ENCODE measurements at places on chromosomes 2 and 18.

DNA sequence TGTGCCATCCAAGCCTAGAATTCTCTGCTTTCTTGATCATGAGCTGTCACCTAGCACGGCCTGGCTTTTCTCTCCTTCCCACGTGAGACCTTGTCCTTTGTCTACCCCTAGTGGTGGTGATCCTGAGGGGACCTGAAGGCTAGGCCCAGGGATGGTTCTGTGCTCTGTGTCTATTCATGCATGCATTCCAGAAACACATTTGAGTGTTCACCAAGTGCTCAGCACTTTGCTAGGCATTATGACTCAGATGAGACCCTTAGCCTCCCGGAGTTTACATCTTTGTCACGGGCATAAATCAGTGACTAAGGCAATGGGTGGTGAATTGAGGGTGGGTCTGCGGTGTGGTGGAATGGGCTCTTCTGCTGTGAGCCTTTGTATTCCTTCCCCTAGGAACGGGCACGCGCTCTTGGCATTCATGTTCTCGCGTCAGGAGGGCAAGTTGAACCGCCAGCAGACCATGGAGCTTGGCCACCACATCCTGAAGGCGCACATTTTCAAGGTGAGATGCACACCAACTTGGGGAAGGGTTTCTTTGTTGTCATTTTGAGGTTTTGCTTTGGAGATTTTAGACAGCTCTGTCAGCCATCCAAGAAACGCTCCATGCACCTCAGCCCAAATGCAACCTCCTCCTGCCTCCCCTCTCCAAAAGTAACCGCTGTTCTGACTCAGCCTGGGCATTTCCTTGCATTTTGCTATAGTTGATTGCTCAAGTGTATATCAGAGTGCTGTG is 100.9 kb downstream of the WDSUB1 start:
- peak; percentile 12 for DNase-seq

DNA sequence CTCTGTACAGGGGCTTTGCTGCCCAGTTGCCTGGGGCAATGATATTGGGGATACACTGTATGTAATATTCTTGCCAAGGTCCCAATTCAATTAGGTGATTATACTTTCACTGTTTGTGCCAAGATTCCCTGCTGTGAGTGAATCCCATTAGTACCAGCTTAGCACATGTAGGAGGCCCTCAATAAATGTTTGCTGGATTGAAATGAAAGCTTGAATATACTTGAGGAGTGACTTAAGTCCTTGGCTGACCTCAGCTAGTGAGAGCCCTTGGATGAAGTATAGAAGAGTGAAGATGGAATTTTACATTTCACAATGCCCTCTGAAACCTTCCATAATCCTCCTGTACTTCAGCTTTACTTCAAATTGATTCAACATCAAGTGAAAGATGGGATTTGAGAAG is 102.9 kb downstream of the GATA6 start:
- DNase-seq, result no peak

DNA sequence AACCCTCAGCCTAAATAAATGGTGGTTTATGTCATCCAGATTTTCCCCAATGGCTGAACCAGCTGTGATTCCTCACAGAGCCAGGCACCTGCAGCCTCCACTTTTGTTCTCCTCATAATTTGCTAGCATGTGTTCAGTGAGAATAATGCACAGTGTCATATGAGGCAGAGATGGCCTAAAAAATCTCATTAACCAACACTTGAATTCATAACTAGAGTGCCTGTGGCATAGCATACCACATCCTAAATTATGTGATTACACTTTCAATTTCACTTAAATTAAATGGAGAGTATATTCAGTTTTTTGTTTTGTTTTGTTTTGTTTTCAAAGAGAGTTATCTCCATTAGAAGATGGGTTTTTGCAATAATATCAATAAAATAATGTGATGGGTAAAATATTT is 488.0 kb downstream of the CBLN2 start:
- DNase-seq, result no peak

- no peak for DNase-seq
These were observed 13.5 kb downstream of the SPATA3 start for GRCh38 chr2:231009236-231009919.

GRCh38 chr2:66547887-66548286 is 113.0 kb downstream of the MEIS1 start:
- no peak for DNase-seq

GRCh38 chr2:19677825-19678518 is 223.8 kb downstream of the TTC32 start:
- no peak for DNase-seq

- no peak for DNase-seq
These were observed 541.4 kb upstream of the DDX18 start for GRCh38 chr2:117273009-117273671.

GRCh38 chr2:188898261-188898660 is 75.9 kb upstream of the COL3A1 start:
- no peak for DNase-seq

DNA sequence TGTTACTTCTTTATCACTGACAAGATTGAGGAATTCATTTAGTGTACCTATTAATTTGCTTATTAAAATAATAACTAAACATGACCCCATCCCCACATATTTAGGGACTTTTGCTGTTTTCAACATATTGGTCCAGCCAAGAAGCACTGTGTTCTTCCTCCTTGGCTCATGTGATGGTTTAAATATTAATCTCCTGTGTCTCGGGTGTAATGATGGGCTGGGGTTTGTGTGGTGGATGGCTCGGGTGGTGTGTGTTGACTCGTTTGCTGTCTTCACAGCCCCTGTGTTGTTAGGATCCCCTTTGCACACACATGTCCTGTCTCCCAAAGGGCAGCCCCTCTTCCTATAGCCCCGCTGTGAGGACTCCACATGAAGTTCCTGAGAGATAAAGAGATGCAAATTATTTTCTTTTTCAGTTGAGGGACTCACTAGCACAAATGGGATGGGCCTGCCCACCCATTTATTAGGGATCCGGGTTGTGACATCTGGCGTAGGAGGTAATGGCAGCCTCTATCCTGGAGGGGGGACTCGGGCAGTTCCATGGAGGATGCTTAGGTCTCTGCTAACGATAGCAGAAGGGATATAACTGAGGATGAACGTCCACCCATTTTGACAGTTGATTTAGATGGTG is 53.4 kb downstream of the FHOD3 start:
- no peak for DNase-seq

- no peak for DNase-seq
These were observed 99.9 kb upstream of the SLC38A11 start for GRCh38 chr2:165055082-165055851.

DNA sequence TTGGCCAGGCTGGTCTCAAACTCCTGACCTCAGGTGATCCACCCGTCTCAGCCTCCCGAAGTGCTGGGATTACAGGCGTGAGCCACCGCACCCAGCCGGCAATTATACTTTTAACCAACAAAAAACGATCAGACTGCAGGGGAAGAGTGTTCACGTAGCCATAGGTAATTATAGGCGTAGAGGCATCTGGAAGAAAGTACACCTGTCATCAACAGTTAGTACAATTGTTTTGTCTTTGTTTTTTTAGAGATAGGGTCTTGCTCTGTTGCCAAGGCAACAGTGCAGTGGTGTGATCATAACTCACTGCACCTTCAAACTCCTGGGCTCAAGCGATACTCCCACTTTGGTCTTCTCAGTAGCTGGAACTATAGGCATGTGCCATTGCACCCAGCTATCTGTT is 20.0 kb downstream of the ST3GAL5 start:
- DNase-seq, result no peak

- peak; percentile 43 for DNase-seq
These were observed 42.7 kb downstream of the ACSL3 start for GRCh38 chr2:222903234-222904220.

GRCh38 chr2:72931280-72931910 is 14.1 kb downstream of the EMX1 start:
- DNase-seq, result peak; percentile 64

DNA sequence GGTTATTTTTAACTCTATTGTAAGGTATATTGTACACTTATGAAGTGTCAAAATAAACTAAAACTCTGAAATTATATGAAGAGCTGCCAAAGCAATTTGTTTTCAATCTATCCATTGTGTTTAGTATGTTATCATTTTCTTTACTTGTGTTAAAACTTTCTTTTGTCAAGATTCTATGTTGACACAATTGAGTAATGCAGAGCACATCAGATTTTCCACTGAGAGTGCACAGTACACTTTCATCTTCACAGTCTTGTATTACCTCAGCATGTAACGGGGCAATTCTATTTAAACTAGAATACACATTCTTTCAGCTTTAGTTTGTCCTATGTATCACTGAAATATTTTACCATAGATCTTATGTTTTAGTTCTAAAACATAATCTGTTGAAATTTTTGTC is 304.4 kb upstream of the ZC3H15 start:
- no peak for DNase-seq

- no peak for DNase-seq
These were observed 181.6 kb downstream of the DNAH6 start for GRCh38 chr2:84697895-84698294.

DNA sequence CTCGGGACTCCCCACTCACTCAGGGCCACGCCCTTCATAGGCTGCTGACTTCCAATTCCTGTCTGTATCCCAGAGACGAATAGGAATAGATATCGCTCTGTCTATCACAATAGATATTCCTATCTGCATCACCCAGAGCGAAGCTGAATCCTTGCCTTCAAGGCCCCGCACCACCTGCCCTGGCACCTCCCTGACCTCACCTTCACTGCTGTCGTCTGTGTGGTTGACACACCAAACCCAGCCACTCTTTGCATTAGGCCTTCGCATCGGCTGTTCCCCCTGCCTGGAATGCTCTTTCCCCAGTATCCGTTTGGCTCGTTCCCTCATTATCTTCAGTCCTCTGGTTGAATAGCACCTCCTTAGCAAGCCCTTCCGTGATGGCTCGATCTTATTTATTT is 43.5 kb downstream of the ATOH8 start:
- no peak for DNase-seq

DNA sequence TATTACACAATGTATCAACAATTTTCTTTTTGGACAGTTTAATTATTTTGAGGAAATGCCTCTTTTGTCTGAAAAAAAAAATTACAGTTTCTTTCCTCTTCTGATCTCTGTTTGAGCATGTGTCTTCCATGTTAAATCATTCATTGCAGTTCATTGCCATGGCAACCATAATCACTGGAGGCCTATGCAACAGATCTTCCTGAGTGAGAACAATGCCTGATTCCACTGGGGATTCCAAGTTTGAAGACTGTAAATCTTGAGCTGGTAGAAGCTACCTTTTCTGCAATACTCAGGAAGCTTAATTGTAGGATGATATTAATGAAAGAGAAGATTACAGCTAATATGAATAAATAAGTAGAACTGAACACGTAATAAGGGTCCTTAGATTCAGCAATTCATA is 721.4 kb upstream of the CNTNAP5 start:
- DNase-seq, result no peak

DNA sequence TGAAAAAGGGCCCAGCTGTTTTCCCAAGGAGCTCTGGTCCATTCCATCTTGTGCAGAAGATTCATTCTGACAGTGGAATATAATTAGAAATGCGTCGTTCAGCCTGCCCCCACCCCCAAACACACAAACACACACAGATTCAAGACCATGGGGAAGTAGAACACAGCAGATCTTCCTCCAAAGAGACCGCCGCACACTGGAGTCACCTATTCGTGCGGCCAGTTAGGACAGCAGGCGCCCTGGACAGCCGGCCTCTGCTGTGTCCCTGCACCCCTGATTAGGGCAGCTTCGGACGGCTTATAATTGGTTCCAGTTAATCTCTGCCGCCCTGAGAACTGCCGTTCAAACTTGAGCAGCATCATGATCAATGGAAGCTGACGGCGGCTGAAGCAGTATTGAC is 116.0 kb downstream of the GBX2 start:
- no peak for DNase-seq

GRCh38 chr2:118693287-118693822 is 154.1 kb downstream of the EN1 start:
- no peak for DNase-seq

- no peak for DNase-seq
These were observed 951 bp downstream of the EN1 start for GRCh38 chr2:118846442-118846952.

- no peak for DNase-seq
These were observed 47.4 kb upstream of the RMDN2 start for GRCh38 chr2:37877457-37878315.

GRCh38 chr2:208118918-208119317 is 5.4 kb downstream of the CRYGD start:
- DNase-seq, result no peak

- no peak for DNase-seq
These were observed 24.6 kb upstream of the CREB1 start for GRCh38 chr2:207505171-207505570.

DNA sequence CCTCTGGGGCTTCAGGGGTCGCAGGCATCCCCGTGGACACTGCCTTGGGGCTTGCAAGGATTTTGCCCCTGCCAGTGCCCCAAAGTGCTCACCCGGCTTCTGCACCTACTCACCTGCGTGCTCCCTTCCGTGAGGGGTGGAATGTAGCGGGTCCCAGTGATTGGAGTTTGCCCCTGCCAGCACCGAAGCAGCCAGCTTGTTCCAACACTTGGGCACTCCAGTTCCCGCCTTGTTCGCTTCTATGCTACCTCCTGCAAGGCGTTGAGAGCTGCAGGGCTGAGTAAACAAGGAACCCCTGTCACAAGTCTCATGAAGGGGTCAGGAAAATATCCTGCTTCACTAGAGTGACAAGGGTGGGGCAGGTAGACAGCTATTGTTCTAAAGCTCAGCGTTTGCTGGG is 631.5 kb downstream of the EPHA4 start:
- no peak for DNase-seq

DNA sequence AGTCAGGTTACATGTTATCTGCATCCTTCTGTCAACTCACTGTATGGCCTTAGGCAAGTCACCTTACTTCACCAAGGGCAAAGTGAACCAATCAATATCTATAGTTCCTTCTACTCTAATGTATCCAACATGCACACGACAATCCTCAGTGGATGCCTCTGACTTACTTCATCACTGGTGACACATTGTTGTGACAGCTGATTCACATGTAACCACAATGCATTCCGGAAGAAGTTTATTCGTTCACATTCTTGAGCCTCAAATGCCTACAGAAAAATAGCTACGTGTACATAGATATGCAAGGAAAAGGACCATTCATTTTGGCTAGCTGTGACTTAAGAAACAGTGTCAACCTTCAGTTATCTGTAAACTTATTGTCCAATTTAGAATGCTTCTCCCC is 26.3 kb upstream of the EPG5 start:
- DNase-seq, result no peak

GRCh38 chr2:19349911-19350677 is 8.3 kb downstream of the OSR1 start:
- peak; percentile 71 for DNase-seq

- no peak for DNase-seq
These were observed 528 bp upstream of the PCGF1 start for GRCh38 chr2:74507926-74508520.

All from activated CD4-positive, alpha-beta T cell treated with anti-CD3 and anti-CD28 coated beads for 48 hours (primary cell).